ENCODE measurements at places on chromosomes 2 and 18.

DNA sequence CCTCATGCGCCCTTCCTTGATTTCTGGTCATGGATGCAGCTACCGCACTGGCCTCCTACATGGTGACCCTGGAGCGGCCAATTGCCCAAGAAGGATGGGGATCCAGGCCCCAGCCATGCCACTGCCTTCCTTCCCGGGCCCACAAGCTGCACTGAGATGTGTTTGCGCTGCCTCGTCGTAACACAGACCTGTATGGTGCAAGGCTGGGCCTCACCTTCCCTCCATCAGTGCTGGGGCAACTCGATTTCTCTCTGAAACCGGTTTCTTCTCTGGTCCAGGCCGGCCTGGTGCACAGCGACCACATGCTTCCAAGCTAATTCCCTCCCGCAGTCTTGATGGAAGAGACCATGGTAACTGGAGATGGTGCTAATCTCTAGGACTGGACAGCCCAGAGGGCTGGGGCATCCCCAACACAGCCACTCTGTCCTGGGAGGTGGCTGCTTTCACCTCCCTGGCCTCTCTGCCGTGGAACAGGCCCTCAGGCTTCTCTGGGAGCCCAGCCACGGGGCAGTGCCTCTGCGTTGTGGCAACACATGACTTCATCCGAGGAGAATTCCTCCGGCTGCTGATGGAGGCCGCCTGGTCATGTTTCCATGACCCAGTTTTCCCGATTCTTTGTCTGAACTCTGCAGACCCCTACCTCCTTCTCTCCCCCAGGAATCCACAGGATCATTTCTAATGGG lies 184.2 kb downstream of the GLI2 start:
- H3K4me1 ChIP-seq, result no peaks in the 10 kb centered on the region
- H3K36me3 ChIP-seq, result no peaks in the 10 kb centered on the region
- no peak for DNase-seq
- H3K4me3 ChIP-seq, result no peak overlapping the region
- H3K27ac ChIP-seq, result no peak overlapping the region

DNA sequence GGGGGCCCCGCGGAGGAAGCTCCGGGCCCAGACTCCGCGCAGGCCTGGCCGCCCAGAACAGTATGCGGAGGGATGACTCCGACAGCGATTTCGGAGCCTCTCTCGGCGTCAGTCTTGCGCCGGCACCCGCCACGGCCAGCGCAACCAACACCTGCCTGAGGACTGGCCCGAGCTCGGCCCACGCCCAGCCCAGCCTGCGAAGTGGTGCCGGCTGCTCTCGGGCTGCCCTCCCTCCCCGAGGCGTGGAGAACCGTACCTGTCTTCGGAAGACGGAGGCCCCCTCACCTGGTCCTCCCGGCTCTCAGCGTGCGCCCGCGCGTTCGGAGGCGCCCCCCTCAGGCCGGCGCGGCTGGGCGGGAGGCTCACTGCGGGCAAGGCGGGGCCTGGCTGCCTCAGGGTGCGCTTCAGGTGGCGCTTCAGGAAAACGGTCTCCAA lies at the start of gene M1AP:
TSS of gene M1AP (minus strand) at position 322 of the 435 bp plus-strand sequence. CDS start 8,055 bp downstream, outside the sequence.
- H3K27ac ChIP-seq, result no peak within 1 kb of the TSS
- H3K4me1 ChIP-seq, result peaks cover 6% of the 10 kb centered on the region
- H3K4me3 ChIP-seq, result no peak within 1 kb of the TSS
- peaks cover 26% of the 10 kb centered on the region for H3K27me3 ChIP-seq

- no peak overlapping the region for H3K4me3 ChIP-seq
- H3K27me3 ChIP-seq, result peaks cover 14% of the 10 kb centered on the region
- no peak overlapping the region for H3K27ac ChIP-seq
Measured at GRCh38 chr2:41779888-41780287, 267.9 kb upstream of the PKDCC start.

- H3K4me3 ChIP-seq, result peak overlapping the region; percentile 51
- H3K36me3 ChIP-seq, result peaks cover 43% of the 10 kb centered on the region
- DNase-seq, result no peak
- peaks cover 77% of the 10 kb centered on the region for H3K4me1 ChIP-seq
- peak overlapping the region; percentile 6 for H3K27ac ChIP-seq
Measured at GRCh38 chr2:9617749-9618148, 13.0 kb downstream of the YWHAQ start.

DNA sequence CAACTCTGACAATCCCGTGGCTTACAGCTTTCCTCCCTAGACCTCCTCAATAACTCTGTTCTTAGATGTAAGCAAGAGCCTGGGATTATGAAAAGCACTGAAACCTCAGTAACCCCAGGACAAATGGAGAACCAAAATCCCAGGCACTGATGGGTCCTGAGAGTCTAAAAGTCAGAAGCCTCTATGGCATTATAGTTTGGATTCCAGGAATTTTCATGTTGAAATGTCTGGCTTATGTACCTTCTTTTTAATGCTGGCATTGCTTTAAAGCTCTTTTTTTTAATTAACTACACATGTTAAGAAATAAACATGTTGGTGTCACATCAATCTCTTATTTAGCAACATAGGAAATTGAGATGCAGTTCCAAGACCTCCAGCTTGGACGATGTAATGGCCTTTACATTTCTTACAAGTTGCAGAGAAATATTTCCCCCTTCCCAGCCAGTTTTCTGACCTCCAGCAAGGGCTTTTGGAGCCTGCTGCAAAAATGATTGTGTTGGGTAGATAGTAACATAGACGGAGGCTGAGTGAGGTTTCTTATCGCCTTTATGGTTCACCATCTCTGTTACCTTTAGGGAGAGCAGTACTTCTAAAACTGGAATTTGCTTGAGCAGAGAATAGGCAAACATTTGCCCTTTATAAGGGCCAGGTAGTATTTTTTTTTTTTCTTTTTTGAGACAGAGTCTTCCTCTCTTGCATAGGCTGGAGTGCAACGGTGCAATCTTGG lies 84.8 kb upstream of the RASGRP3 start:
- no peak overlapping the region for H3K4me3 ChIP-seq
- DNase-seq, result no peak
- H3K4me1 ChIP-seq, result peaks cover 2% of the 10 kb centered on the region
- no peaks in the 10 kb centered on the region for H3K36me3 ChIP-seq
- H3K27ac ChIP-seq, result no peak overlapping the region
- H3K27me3 ChIP-seq, result peaks cover 13% of the 10 kb centered on the region

- no peaks in the 10 kb centered on the region for H3K36me3 ChIP-seq
- no peaks in the 10 kb centered on the region for H3K4me1 ChIP-seq
- H3K27ac ChIP-seq, result no peak overlapping the region
- peaks cover 14% of the 10 kb centered on the region for H3K27me3 ChIP-seq
- DNase-seq, result no peak
Measured at GRCh38 chr2:182858671-182859070, 7.8 kb downstream of the FRZB start.

DNA sequence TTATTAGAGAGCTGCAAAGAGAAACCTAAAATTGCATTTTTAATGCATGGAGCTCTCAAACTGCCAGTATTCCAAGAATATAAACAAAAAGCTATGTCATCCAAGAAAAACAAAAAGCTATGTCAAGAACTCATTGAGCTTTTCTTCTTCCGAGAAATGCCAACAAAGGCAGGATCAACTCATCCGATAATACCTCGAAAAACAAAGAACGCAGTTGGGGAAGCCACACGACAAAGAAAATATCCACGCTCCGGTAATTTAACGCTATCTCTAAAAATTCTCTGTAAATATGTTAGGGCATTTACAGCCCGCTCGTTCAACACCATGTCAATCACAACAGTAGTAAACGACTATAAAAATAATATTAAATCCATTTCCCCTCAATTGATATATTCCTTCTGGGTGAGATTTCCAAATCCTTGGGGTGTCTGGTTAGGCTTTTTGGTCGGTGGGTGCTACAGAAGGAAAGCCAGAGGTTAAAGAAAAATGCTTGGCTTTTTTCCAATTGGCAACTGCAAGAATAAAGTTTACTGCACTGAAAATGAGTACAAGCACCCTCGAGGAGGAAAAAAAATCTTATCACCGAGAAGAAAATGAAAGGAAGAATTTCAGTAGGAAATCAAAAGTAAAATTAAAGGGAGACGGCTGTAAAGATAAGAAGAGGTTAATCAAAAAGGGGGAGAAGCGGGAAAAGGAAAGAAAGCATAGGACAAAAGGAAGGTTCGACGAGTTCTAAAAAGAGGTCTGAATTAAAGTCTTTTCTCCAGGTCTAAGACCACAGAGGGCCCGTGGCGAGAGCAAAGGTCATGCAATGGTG lies 856 bp downstream of the TIA1 start:
- H3K36me3 ChIP-seq, result peaks cover 25% of the 10 kb centered on the region
- peaks cover 31% of the 10 kb centered on the region for H3K4me1 ChIP-seq
- peak overlapping the region; percentile 90 for H3K4me3 ChIP-seq
- H3K27ac ChIP-seq, result peak overlapping the region; percentile 94

- no peak overlapping the region for H3K4me3 ChIP-seq
- no peaks in the 10 kb centered on the region for H3K27me3 ChIP-seq
- H3K36me3 ChIP-seq, result no peaks in the 10 kb centered on the region
- DNase-seq, result no peak
- no peak overlapping the region for H3K27ac ChIP-seq
Measured at GRCh38 chr18:6885992-6886796, 156.7 kb downstream of the ARHGAP28 start.

GRCh38 chr2:201888426-201888800 lies 82.1 kb downstream of the CDK15 start:
- no peak overlapping the region for H3K27ac ChIP-seq
- DNase-seq, result no peak
- no peaks in the 10 kb centered on the region for H3K36me3 ChIP-seq
- H3K4me1 ChIP-seq, result no peaks in the 10 kb centered on the region
- H3K4me3 ChIP-seq, result no peak overlapping the region

- H3K27me3 ChIP-seq, result no peaks in the 10 kb centered on the region
- no peak overlapping the region for H3K27ac ChIP-seq
- H3K36me3 ChIP-seq, result no peaks in the 10 kb centered on the region
- peaks cover 6% of the 10 kb centered on the region for H3K4me1 ChIP-seq
Measured at GRCh38 chr2:144151851-144152250, 368.1 kb downstream of the ZEB2 start.

DNA sequence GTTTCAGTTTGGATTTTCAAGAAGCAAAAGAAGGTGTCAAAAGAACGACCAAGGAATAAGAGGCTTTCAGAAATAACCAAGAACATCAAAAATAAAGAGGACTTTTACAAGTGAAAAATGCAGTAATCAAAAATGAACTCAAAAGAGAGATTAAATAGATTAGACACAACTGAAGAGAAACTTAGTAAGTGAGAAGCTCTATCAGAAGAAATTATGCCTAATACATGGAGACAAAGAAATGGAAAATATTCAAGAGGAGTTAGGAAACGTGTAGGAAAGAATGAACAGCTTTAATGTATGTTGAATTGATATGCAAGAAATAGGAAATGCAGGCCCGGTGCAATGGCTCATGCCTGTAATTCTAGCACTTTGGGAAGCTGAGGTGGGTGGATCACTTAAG lies 145.8 kb downstream of the ACOXL start:
- peaks cover 7% of the 10 kb centered on the region for H3K36me3 ChIP-seq
- H3K27me3 ChIP-seq, result peaks cover 27% of the 10 kb centered on the region
- H3K27ac ChIP-seq, result no peak overlapping the region
- DNase-seq, result no peak

- H3K36me3 ChIP-seq, result no peaks in the 10 kb centered on the region
- no peak overlapping the region for H3K27ac ChIP-seq
- no peaks in the 10 kb centered on the region for H3K4me1 ChIP-seq
- peaks cover 2% of the 10 kb centered on the region for H3K27me3 ChIP-seq
- H3K4me3 ChIP-seq, result no peak overlapping the region
- DNase-seq, result no peak
Measured at GRCh38 chr2:20173064-20173463, 51.9 kb downstream of the SDC1 start.

- H3K27ac ChIP-seq, result peak overlapping the region; percentile 97
- H3K4me3 ChIP-seq, result peak overlapping the region; percentile 99
- peaks cover 35% of the 10 kb centered on the region for H3K4me1 ChIP-seq
Measured at GRCh38 chr2:229921101-229921891, 513 bp downstream of the TRIP12 start.

DNA sequence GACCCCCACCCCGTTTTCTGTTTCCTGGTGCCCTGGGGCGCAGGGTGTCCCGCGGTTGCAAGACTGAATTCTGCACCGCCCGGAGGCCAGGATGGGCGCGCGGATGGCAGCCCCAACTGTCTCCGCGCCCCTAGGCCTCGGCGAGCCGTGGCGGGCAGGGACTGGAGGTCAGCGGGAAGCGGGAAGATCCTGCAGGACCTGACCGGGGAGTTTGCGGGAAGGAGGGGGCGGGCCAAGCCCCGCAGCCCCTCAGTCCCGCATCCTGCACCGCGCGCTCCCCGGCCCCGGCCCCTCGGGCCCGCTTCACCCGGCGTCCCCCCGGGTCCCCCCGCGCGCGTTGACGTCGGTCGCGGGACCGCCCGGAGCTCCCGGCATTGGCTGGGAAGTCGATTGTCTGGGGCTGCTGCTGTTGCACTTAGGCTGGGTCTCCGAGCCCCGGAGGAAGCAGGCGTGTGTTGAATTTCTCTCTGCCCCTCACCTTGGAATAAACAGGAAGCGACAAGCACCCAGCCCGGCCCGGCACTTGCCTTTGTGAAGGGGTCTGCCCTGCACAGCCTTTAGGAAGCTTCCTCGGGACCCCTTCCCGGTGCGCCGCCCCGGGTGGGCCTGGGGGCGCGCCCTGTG lies at the start of gene LDLRAD4:
TSS of gene LDLRAD4 (plus strand) at position 393 of the 624 bp plus-strand sequence.
- H3K36me3 ChIP-seq, result peaks cover 2% of the 10 kb centered on the region
- DNase-seq, result peak; percentile 30

GRCh38 chr2:112839407-112840067 lies 3.0 kb upstream of the IL1B start:
- H3K4me3 ChIP-seq, result no peak overlapping the region
- H3K27me3 ChIP-seq, result peaks cover 40% of the 10 kb centered on the region
- H3K36me3 ChIP-seq, result no peaks in the 10 kb centered on the region
- DNase-seq, result no peak
- no peaks in the 10 kb centered on the region for H3K4me1 ChIP-seq

GRCh38 chr2:35172687-35173086 lies 1182.9 kb upstream of the CRIM1 start:
- no peak overlapping the region for H3K27ac ChIP-seq
- no peak overlapping the region for H3K4me3 ChIP-seq
- H3K4me1 ChIP-seq, result no peaks in the 10 kb centered on the region
- H3K27me3 ChIP-seq, result no peaks in the 10 kb centered on the region

DNA sequence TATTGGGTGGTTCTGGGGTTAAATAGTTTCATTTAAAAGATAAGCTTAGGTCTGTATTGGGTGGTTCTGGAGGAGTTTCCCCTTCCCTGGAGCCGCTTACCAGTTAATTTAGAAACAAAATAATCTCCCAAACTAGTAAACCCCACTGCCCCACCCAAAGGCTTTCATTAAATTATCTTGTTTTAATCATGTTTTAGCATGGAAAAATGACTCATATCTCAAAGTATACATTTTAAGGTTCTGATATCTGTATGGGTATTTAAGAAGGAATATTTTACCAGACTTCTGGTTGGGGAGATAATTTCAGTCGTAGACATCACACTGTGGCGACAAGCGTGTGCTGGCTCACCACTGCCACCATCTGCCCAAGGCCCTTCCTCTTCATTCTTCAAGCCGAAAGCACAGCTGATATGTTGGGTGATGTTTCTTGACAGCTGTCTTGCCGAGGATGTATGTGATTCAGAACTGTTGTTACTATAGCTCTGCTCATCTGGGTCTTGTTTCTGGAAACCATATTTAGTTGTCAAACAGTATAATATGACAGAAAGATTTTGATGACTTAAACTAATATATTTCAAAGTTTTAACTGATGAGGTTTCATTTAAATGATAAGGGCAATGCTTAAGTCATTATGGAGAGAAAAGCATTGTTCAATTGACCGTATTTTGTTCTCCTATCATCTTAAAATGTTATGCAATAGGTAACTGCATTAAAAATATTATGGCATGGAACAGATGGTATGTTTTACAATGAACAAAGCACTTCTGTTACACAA lies 5.1 kb downstream of the FIGLA start:
- H3K4me1 ChIP-seq, result peaks cover 6% of the 10 kb centered on the region
- H3K27ac ChIP-seq, result no peak overlapping the region
- peaks cover 34% of the 10 kb centered on the region for H3K27me3 ChIP-seq
- no peaks in the 10 kb centered on the region for H3K36me3 ChIP-seq
- H3K4me3 ChIP-seq, result no peak overlapping the region

GRCh38 chr2:145753966-145754365 lies 1234.0 kb upstream of the ZEB2 start:
- DNase-seq, result no peak
- no peak overlapping the region for H3K27ac ChIP-seq
- no peaks in the 10 kb centered on the region for H3K27me3 ChIP-seq
- H3K4me1 ChIP-seq, result peaks cover 14% of the 10 kb centered on the region

All from T-helper 2 cell treated with Interferon-gamma antibody and Interleukin-4, amounts not matched to agents 5 μg/mL and 100 μg/mL, for 36 hours (primary cell).